Muscle of leg (tissue), 16 donors: ENCODE measurements at places on chromosomes 7 and 10.

GRCh38 chr10:108905171-108905570 lies 1018.1 kb downstream of the XPNPEP1 start:
- H3K27ac ChIP-seq: no peak overlapping the region
- H3K4me1 ChIP-seq: no peaks in the 10 kb centered on the region
- no peak overlapping the region for H3K4me3 ChIP-seq
- no peak for DNase-seq
- no peaks in the 10 kb centered on the region for H3K36me3 ChIP-seq
- H3K27me3 ChIP-seq: no peaks in the 10 kb centered on the region

- DNase-seq: no peak
- no peaks in the 10 kb centered on the region for H3K27me3 ChIP-seq
- H3K27ac ChIP-seq: no peak overlapping the region
- no peaks in the 10 kb centered on the region for H3K36me3 ChIP-seq
- no peak overlapping the region for H3K4me3 ChIP-seq
Observed at GRCh38 chr10:51090190-51090589, 15.9 kb downstream of the PRKG1 start.

GRCh38 chr7:68256295-68256694 lies 1259.7 kb downstream of the TYW1 start:
- no peak for DNase-seq
- H3K27me3 ChIP-seq: peaks cover 2% of the 10 kb centered on the region
- H3K4me1 ChIP-seq: no peaks in the 10 kb centered on the region
- H3K27ac ChIP-seq: no peak overlapping the region
- no peaks in the 10 kb centered on the region for H3K36me3 ChIP-seq

DNA sequence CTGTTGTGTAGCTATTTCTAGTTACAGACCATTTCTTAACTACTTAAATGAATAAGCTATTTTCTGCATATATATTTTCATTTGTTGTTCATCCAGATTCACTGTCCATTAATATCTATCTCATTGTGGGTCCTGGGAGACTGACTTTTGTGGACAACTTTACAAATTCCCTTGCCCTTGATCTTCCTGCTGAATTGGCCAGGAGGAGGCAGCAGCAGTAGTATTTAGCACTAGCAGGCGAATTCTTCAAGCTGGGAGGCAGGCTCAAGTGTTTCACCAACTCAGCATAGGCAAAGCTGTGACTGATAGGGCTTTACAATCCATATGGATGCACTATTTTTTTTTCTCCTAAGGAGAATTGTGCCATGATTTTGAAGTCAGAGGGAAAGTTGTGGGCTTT lies 461.0 kb upstream of the NRG3 start:
- H3K4me1 ChIP-seq: no peaks in the 10 kb centered on the region
- H3K4me3 ChIP-seq: no peak overlapping the region
- H3K36me3 ChIP-seq: no peaks in the 10 kb centered on the region
- no peak overlapping the region for H3K27ac ChIP-seq
- peak; percentile 1 for DNase-seq
